ENCODE measurements at places on chromosomes 6 and 20. TPM values are rescaled to one million over a fixed set of nuclear protein-coding genes. Genes with fewer than 3 reads are reported as not detected.

The SALL4 gene
- not detected for total RNA-seq

The FRK gene
- 0.07 TPM for total RNA-seq

The CST2 gene
- total RNA-seq: not detected

The TM9SF4 gene
- total RNA-seq: 53.8 TPM

The VNN1 gene
- not detected for total RNA-seq

The RGL2 gene
- 98.5 TPM for total RNA-seq

The CTCFL gene
- total RNA-seq: not detected

The SERAC1 gene
- total RNA-seq: 5.8 TPM

The ROS1 gene
- total RNA-seq: not detected

The PGC gene
- total RNA-seq: not detected

The GNMT gene
- total RNA-seq: 2.8 TPM

The CSTF1 gene
- 33.8 TPM for total RNA-seq

The CCN5 gene
- not detected for total RNA-seq

The OXT gene
- 1.4 TPM for total RNA-seq
